ENCODE measurements at places on chromosomes 7 and 10. TPM values are rescaled to one million over a fixed set of nuclear protein-coding genes. Genes with fewer than 3 reads are reported as not detected.

The GIMAP2 gene
- total RNA-seq, result 19.5 TPM

GRCh38 chr10:11318826-11319598 is 292.4 kb downstream of the USP6NL start:
- H3K27ac ChIP-seq, result no peak overlapping the region
- no peaks in the 10 kb centered on the region for H3K36me3 ChIP-seq
- H3K4me1 ChIP-seq, result no peaks in the 10 kb centered on the region
- DNase-seq, result no peak
- H3K4me3 ChIP-seq, result no peak overlapping the region

DNA sequence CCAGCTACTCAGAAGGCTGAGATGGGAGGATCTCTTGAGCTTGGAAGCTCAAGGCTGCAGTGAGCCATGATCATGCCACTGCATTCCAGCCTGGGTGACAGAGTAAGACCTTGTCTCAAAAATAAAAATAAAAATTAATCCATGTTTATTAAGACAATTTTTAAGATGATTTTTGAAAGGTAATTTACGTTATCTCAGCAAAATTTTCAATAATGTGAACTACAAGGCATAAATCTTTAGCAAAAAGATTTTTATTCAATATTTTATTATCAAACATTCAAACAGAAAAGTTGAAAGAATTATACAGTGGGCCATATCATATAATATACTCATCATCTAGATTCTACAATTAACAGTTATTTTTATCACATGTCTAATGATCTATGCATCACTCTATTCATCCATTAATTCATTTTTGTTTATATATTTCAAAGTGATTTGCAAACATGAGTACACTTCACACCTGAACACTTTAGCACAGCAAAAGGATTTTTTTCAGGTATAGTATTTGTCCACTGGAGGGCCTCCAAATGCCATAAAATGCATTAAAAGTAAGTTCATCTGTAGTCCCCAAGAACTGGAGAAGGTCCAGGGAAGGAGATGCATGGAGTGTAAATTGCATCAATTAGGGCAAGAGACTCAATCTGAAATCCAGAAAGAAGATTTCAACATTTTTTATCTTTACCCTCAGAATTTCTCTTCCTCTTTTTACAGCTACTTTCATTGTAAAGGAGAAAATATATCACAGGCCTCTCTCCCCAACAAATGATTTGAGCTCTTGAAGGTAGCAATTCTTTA is 38.6 kb upstream of the RSBN1L start:
- DNase-seq, result no peak
- H3K36me3 ChIP-seq, result no peaks in the 10 kb centered on the region
- no peaks in the 10 kb centered on the region for H3K4me1 ChIP-seq
- no peak overlapping the region for H3K27ac ChIP-seq
- H3K27me3 ChIP-seq, result no peaks in the 10 kb centered on the region
- H3K4me3 ChIP-seq, result no peak overlapping the region

DNA sequence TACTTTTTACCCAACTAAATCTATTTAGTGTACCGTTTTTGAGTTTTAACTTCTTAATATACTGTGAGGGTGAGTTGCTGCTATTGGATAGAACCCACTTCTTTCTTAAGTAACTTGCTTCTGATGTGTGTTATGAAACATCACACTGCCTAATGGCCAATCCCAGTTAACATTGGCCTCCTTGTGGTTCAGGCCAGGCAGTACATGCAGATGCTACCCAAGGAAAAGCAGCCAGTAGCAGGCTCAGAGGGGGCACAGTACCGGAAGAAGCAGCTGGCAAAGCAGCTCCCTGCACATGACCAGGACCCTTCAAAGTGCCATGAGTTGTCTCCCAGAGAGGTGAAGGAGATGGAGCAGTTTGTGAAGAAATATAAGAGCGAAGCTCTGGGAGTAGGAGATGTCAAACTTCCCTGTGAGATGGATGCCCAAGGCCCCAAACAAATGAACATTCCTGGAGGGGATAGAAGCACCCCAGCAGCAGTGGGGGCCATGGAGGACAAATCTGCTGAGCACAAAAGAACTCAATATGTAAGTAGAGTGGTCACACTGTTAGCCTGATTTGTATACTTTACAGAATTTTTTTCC is 39.7 kb downstream of the TES start:
- no peak overlapping the region for H3K27ac ChIP-seq
- H3K36me3 ChIP-seq, result no peaks in the 10 kb centered on the region
- DNase-seq, result no peak
- H3K4me3 ChIP-seq, result no peak overlapping the region
- no peaks in the 10 kb centered on the region for H3K27me3 ChIP-seq
- no peaks in the 10 kb centered on the region for H3K4me1 ChIP-seq

DNA sequence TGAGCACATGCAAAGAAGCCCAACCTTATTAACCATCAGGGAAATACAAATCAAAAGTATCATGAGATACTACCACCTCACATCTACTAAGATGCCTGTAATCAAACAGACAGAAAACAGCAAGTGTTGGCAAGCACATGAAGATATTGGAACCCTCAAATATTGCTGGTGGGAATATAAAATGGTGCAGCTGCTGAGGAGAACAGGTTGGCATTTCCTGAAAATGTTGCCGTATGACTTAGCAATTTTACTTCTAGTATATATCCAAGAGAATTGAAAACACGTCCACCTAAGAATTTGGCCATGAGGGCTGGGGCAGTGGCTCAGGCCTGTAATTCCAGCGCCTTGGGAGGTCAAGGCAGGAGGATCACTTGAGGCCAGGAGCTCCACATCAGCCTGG is 39.4 kb upstream of the TNRC18 start:
- no peaks in the 10 kb centered on the region for H3K36me3 ChIP-seq
- no peak for DNase-seq
- no peaks in the 10 kb centered on the region for H3K27me3 ChIP-seq
- no peaks in the 10 kb centered on the region for H3K4me1 ChIP-seq
- no peak overlapping the region for H3K4me3 ChIP-seq

Data from kidney (tissue), 22 donors.